Effector memory CD8-positive, alpha-beta T cell (primary cell): ENCODE measurements at places on chromosomes 5 and 9.

- no peak for DNase-seq
Observed at GRCh38 chr5:82277613-82277986, 554 bp downstream of the RPS23 start.

DNA sequence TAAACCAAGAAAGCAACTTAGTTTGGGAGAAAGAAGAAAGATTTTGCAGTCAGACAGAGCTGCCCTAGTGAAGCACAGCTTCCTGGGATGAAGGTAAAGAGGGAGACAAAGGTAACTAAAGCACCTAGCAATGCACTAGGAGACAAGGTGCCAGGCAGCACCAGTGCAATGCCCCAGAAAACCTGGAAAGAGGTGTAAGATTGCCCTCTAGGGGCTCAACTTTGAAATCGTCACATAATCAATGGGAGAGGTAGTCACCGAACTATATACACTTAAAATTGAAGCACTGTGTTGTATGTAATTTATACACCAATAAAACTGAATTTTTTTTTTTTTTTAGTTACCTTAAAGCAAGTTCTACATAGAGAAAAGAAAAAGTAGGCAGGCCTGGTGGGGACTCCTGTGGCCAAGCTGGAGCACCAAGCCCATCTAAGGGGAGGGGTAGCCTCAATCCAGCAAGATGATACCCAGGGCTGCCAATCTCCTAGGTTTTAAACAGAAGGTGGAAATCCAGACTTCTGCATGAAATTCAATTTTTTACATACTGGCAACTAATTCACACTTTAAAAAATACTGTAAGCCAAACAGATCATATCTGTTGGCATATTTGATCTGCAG is 48.2 kb downstream of the CDK5RAP2 start:
- no peak for DNase-seq

- DNase-seq, result no peak
Observed at GRCh38 chr5:134189031-134189430, 12.3 kb upstream of the SKP1 start.

DNA sequence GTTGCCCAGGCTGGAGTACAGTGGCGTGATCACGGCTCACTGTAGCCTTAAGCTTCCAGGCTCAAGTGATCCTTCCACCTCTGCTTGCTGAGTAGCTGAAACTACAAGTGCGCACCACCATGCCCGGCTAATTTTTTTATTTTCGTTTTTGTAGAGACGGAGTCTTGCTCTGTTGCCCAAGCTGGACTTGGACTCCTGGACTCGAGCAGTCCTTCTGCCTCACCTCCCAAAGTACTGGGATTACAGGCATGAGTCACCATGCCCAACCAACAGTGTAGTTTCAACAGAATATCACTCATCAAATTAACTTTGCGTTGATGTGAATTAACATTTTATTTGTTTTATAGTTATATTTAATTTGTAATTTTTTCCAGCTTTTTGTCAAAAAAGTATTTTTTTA is 45.3 kb downstream of the WDR70 start:
- DNase-seq, result no peak

GRCh38 chr5:129410488-129410887 is 49.6 kb upstream of the ADAMTS19 start:
- DNase-seq, result no peak

DNA sequence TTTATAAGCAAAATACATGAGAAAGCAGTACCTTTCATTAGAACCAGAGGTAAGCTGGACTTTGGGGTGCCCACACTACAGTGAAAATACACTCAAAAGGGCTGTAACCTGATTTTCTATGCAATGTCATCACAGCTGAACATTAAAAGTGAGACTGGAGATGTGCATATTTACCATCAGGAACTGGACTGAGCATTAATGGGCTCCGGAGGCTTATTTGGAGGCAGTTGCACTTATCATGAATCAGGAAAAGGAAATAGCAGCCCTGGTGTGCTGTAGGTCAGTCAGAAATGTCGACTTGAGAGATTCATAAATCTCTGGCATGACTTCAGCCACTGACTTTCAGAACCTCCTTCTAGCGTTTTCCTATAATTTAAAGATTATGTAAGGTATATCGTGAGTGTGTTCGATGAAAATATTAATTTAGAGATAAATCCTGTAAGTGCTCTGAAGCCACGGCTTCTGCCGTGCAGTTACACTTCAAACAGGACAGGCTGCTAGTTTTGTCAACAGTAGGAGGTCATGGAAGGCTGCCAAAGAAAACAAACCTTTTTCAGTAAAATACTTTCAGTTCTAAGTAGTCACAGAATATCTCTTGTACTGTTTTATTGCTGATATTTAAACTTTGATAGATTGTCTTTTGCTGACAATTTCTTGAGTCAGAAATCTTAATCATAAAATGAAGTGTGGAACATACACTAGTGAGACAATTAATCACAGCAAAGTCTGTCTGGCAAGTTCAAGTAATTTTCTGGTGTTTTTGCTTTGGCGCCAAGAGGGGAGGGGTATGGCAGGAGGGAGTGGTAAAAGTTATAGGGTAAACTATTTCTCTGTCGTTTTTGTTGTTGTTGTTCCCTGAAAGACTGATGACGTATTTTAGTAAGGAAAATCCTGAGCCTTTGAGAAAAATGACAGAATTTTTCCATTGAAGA is 939.7 kb downstream of the NR2F1-AS1 start:
- DNase-seq, result no peak

GRCh38 chr5:143188083-143188482 is 215.4 kb downstream of the NR3C1 start:
- no peak for DNase-seq

- DNase-seq, result no peak
Observed at GRCh38 chr5:157718519-157718918, 12.7 kb upstream of the THG1L start.

DNA sequence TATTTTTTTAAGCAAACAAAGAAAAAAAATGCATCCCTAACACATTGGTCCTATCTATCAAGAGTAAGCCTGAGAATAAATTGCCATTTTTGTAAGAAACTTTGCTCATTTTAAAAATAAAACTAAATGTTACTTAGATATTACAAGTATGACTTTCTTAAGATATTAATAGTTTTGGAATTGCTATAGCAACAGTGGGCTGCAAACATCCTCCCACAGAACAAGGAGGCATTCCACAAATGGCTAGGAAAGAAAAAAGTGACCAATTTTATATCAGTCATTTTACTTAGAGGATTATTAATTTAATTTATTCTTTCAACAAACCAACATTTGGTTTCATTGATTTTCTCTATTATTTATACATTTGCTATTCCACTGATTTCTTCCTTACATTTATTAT is 63.7 kb downstream of the LURAP1L start:
- DNase-seq, result no peak

DNA sequence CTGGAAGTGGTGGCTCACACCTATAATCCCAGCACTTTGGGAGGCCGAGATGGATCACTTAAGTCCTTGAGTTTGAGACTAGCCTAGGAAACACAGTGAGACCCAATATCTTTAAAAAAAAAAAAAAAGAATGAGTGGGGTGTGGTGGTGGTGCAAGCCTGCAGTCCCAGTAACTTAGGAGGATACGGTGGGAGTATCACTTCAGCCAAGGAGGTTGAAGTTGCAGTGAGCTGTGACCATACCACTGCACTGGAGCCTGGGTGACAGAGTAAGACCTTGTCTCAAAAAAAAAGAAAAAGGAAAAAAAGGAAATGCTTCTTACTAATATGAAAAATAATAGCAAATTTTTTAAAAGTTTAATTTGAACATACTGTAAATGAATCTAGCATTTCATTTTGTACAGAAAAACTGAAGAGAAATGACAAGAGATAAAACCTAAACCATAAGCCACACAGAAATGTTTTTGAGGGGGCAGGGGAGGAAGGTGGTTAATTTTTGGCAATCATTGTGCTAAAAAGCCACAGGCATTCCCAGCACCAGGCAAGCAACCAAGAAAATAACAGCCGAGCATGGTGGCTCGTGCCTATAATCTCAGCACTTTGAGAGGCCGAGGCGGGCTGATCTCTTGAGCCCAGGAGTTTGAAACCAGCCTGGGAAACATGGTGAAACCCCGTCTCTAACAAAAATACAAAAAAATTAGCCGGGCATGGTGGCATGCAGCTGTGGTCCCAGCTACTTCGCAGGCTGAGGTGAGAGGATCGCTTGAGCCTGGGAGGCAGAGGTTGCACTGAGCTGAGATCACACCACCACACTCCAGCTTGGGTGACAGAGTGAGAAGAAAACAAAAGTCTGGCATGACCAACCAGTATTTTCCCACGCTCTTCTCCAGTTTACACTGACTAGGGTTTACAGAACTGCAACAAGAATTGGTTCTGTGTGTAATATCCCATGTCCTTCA is 114.5 kb upstream of the NR5A1 start:
- no peak for DNase-seq

DNA sequence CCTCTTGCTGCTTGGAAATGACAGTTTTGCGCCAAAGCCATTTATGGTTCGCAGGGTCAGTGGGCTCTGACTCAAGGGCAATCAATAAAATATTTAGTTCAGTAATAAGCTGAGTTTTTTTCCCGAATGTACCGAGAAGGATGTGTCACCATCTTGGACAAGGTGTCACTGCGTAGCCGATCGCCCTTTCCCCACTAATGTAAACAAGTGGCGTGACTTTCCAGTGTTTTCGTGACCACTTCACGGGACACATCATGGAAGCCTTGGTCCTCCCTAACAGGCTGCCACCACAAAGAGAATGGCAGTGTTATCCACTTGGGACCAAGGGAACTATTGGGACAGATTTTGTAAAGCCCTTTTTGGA is 16.4 kb downstream of the ISL1 start:
- DNase-seq, result no peak
